ENCODE measurements at places on chromosomes 16 and 17. TPM values are rescaled to one million over a fixed set of nuclear protein-coding genes. Genes with fewer than 3 reads are reported as not detected.

HEATR9 gene
- 0.17 TPM for total RNA-seq

SMIM36 gene
- not detected for total RNA-seq

GLIS2 gene
- total RNA-seq: 34.1 TPM

OTOP3 gene
- total RNA-seq: not detected

LCAT gene
- 40.2 TPM for total RNA-seq

LDHD gene
- 10.7 TPM for total RNA-seq

MFAP4 gene
- total RNA-seq: 270 TPM

ACSM2A gene
- not detected for total RNA-seq

SDR42E2 gene
- 0.14 TPM for total RNA-seq

TTYH2 gene
- total RNA-seq: 7.4 TPM

IRF8 gene
- total RNA-seq: 43.1 TPM

ITGA2B gene
- total RNA-seq: 4.6 TPM

NOTUM gene
- total RNA-seq: 6.1 TPM

GSG1L gene
- total RNA-seq: 1.6 TPM

CCL4 gene
- total RNA-seq: 12.5 TPM

KRTAP9-2 gene
- not detected for total RNA-seq

RASL10B gene
- 2.2 TPM for total RNA-seq

MEFV gene
- total RNA-seq: 8.3 TPM

IKZF3 gene
- 8.2 TPM for total RNA-seq

ZNF764 gene
- total RNA-seq: 10.6 TPM

NEUROD2 gene
- total RNA-seq: not detected

BCL6B gene
- total RNA-seq: 42.6 TPM

CALB2 gene
- total RNA-seq: 4.6 TPM

FZD2 gene
- 8.7 TPM for total RNA-seq

XYLT1 gene
- total RNA-seq: 12.1 TPM

GRB7 gene
- 25.0 TPM for total RNA-seq

RPGRIP1L gene
- 3.5 TPM for total RNA-seq

CMTM2 gene
- 3.1 TPM for total RNA-seq

KRT40 gene
- not detected for total RNA-seq

COX6A2 gene
- not detected for total RNA-seq

ABCC11 gene
- total RNA-seq: not detected

OR4D1 gene
- total RNA-seq: not detected

TBC1D3G gene
- total RNA-seq: not detected

LGALS9 gene
- 185 TPM for total RNA-seq

CES3 gene
- 3.4 TPM for total RNA-seq

RRN3 gene
- 27.6 TPM for total RNA-seq

APOH gene
- total RNA-seq: 29.6 TPM

OR3A2 gene
- total RNA-seq: not detected

GP2 gene
- total RNA-seq: not detected

IRX5 gene
- total RNA-seq: 23.3 TPM

SOST gene
- not detected for total RNA-seq

QRICH2 gene
- 3.4 TPM for total RNA-seq

TMC5 gene
- total RNA-seq: 68.7 TPM

SALL1 gene
- total RNA-seq: not detected

CCL23 gene
- total RNA-seq: 26.5 TPM

BIRC5 gene
- 1.1 TPM for total RNA-seq

PDE6G gene
- 1.0 TPM for total RNA-seq

SLC16A11 gene
- total RNA-seq: 6.8 TPM

TBX2 gene
- total RNA-seq: 122 TPM

SOX15 gene
- total RNA-seq: 0.67 TPM

CREBBP gene
- total RNA-seq: 72.8 TPM

KRTAP9-6 gene
- total RNA-seq: not detected

Measured in upper lobe of right lung (tissue), 1 donor.